T-helper 2 cell treated with Interferon-gamma antibody and Interleukin-4, amounts not matched to agents 5 μg/mL and 100 μg/mL, for 36 hours (primary cell): ENCODE measurements at places on chromosomes 13 and 19.
A peak's percentile ranks its signal among the peaks of the same experiment; 100 is the strongest.

GRCh38 chr13:33561627-33562026 is 256.3 kb upstream of the RFC3 start:
- no peak for DNase-seq

DNA sequence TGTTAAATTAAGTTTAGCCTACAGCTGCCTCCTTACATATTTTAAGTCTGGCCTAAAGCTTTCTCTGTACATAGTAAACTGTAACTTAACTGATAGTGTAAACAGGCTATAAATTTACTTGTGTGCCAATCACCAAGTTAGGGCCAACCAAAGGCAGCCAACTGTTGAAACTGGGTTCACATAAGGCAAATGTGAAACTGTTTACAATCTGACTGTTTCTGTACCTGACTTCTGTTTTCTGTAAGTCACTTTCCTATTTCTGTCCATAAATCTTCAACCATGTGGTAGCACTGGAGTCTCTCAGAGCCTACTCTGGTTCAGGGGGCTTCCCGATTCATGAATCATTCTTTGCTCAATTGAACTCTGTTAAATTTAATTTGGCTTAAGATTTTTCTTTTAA is 103.1 kb downstream of the RAP2A start:
- no peak for DNase-seq

DNA sequence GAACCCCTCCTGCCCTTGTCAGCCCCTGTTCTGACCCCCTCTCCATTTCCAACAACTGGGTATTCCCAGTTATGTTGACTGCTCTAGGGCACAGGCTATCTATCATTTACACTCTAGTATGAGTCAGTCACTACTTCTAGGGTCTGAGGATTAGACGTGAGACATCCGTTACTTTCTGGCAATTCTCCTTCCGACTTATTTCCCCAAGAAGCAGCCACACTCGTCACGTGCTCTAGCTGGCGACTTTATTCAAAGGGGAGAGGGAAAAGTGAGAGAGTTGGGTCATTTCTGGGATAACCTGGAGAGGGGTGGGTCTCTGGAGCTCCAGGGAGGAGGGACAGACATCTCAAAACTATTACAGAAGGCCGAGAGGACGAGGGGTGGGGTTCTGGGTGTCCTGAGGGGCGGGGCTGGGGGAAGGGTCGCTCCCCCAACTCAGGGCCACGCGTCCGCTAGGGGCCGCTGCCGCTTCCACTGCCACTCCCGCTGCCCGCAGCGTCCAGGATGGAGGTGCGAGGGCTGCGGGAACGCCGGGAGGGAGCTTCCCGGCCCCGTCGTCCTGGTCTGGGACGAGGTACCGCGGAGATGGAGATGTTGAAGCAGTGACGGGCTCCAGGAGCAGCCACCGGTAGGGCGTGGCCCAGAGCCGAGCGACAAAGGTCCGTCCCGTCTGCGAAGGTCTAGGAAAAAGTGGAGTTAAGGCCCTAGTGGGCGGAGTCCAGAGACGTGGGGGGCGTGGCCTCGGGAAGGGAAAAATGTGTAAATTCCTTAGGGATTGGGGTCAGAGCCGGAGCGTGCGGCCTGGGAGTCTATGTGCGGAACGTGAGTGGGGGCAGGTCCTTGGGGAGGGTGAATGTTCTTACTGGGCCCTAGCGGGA is 8.9 kb downstream of the RTBDN start:
- peak; percentile 25 for DNase-seq

DNA sequence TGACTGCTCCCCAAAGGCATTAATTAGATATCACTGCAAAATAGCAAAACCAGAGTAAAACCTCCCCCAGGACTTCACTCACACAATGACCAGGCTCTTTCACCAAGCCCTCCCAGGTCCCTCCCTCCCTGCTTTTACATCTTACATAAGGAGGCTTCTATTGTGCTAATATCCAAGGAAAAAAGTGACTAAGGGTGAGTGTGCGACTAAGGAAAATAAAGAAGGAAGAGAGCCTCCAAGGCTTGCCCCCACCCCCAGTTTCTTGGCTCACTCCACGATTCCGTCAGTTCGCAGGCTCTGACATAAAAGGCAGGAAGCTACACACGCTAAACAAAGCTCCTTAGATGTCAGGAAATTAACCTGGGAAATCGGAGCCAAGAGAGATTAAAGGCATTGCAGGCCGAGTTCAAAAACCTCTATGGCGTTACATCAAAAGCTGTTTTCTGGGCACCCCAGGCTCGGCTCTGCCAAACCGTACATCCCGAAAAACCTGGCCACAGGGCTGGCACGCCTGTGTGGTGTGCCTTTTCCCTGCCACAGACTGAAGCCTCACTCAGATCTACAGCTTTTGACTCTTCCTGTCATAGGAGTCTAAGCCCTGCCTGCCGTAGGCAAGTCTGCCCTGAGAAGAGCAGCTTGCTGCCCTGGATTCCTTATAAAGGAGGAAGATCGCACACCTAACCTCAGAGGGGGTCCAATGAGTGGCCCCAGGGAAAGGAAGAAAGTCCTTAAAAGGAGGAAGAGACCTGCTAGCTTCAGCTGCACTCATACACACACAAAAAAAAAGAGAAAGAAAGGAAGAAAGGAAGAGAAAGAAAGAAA is 67.0 kb upstream of the SERP2 start:
- DNase-seq, result no peak

DNA sequence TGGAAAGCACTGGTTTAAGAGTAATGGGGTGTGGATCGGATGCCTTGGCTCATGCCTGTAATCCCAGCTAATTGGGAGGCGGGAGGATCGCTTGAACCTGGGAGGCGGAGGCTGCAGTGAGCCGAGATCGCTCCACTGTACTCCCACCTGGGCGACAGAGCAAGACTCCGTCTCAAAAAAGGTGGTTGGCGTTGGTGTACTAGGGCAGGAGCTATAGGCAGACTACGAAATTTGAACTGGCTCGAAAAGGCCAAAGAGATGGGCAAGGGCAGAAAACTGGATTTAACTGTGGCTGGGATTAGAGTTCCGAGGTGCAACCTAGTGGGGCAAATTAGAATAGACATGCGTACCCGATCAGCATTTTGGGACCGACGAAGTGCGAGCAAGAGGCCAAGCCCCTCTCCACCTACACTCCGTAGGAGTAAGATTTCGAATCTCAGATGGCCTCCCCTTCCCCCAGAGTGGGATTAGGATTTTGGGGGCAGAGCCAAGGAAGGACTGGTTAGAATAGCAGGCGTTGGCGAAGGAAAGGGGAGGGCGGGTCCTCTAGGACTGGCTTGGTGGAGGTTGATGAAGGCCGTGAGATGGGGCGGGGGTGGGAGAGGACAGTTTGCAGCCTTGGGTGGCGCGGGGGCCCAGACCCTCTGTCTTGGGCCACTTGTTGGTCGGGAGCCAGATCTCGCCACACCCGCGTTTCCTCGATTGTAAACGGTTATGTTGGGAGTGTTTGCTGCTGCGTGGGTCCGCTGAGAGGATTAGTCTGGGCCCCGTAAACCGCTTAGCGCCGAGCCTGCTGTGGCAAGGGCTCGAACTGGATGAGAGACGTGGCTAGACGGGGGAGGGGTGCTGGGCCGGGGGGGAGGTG is 2.0 kb upstream of the INAFM1 start:
- DNase-seq, result no peak

DNA sequence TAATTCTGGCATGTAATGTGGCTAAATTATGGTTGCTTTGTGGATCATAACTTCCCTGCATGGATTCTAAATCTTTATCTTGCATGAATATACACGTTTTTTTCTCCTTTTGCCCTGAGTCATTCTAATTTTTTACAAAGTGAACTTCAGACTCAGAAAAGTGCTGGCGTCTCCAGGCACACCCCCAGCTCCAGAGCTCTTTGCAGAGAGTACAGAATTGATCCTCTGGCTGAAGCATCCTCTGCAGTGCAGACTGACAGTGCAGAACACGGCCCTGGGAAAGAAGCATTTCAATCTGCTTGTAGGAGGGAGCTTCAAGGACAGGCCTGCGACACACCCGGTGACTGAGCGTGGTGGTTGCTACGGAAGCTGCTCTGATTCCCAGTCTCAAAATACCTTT is 228.1 kb downstream of the FGF9 start:
- DNase-seq, result no peak

DNA sequence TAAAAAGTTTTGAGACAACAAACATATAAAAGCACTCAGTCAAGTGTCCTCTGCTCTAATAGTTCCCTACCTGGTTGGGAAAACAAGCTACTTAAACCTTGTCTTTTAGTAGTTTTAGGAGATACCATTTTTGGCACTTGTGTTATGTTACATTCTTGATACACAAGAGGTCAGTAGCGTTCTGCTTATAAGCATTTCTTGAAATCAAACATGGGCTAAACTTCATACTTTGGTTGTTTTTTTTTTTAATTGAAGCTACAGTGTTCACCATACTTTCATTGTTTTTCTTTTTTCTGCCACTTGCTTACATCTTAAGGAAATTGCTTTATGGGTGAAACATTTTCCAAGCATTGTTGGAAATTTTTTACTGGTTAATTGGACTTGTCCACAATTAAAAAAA is 12.9 kb downstream of the NHLRC3 start:
- DNase-seq, result no peak
